AG04450 (cell line): ENCODE measurements at places on chromosomes 12 and 14. TPM values are rescaled to one million over a fixed set of nuclear protein-coding genes. Genes with fewer than 3 reads are reported as not detected.

DNA sequence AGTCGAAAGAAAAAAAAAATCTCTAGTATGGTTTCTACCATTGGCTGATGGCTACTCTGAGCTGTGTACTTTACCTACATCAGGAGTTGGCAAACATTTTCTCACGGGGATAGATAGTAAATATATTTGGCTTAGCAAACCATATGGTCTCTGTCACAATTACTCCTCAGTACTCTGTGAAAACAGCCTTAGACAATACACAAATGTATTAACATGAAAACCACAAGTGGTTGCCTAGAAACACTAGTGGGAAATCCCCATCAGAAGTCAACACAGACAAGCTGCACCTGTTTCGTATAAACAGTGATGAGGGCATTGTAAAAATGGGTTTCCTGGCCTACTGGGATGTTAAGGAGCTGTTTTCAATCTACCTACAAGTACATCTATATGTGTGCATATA lies 84.6 kb upstream of the NAV3 start:
- peak; percentile 29 for DNase-seq

Gene PAX9
- polyA plus RNA-seq, result not detected in 2 replicates

- no peak for DNase-seq
Observed at GRCh38 chr14:61420326-61420725, 98.9 kb downstream of the PRKCH start.

DNA sequence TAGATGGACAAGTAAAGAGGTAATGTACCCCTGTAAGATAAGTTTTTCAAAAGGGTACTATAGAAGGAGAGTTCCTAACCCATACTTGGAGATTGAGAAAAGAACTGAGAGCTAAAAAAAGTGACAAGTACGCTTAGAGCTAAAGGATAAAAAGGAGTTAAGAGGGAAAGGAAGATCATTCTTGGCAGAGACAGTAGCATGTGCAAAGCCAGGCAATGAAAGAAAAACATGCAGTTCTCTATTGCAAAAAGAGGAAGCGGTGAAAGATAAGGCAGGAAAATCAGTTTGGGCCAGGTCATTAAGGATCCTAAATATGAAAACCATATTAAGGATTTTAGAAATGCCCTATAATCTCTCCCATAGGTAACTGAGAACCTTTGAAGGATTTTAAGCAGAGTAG lies 500.4 kb upstream of the GARIN6 start:
- no peak for DNase-seq

GRCh38 chr12:27467641-27468040 lies 21.1 kb downstream of the SMCO2 start:
- no peak for DNase-seq

GRCh38 chr12:46299851-46300250 lies 31.0 kb upstream of the SLC38A1 start:
- DNase-seq, result no peak

GRCh38 chr14:99158150-99158549 lies 113.8 kb downstream of the BCL11B start:
- DNase-seq, result no peak

GRCh38 chr14:78530078-78530477 lies 359.9 kb downstream of the NRXN3 start:
- no peak for DNase-seq

- DNase-seq, result no peak
Observed at GRCh38 chr12:31914927-31915326, 44.3 kb upstream of the RESF1 start.

DNA sequence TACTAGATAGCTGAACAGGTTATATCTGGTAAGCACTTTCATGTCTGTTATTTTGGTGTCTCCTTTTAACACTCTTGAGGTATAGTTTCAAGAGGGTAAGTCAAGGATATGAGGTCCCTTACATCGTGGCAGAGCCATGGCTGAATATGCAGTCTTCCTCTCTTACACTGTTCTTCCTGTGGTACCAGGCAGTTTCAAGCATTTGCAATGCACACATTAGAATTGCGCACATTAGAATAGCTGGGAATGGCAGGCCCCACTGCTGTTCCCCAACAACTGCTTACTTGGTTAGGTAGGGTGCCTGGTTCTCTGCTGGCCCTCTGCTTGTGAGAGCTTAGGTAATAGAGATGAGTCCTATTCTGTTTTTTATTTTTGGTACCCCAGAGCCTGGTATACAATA lies 41.2 kb downstream of the TMTC2 start:
- no peak for DNase-seq

Gene SMIM10L1
- 4.8 and 6.4 TPM in 2 replicates for polyA plus RNA-seq

Gene ESPL1
- 1.6 and 2.1 TPM in 2 replicates for polyA plus RNA-seq

Gene KRT6C
- polyA plus RNA-seq, result not detected in 2 replicates

DNA sequence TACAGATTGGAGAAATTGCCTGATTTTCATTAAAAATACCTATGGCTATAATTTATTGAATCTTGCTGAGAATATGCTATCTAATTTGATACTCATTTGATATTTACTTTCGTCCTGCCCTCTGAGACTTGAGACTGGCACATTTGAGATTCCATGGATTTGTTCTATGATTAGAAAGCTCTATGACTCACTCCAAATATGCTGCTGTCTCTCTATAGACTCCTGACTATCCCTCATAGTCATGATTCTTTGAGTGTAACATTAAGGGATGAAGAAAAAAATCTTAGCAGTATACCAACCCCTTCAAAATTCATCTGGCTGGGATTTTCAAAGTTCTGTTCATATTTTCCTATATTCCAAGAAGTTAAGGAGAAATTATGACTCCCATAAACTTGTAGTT lies 191.9 kb downstream of the LRIG3 start:
- DNase-seq, result no peak

DNA sequence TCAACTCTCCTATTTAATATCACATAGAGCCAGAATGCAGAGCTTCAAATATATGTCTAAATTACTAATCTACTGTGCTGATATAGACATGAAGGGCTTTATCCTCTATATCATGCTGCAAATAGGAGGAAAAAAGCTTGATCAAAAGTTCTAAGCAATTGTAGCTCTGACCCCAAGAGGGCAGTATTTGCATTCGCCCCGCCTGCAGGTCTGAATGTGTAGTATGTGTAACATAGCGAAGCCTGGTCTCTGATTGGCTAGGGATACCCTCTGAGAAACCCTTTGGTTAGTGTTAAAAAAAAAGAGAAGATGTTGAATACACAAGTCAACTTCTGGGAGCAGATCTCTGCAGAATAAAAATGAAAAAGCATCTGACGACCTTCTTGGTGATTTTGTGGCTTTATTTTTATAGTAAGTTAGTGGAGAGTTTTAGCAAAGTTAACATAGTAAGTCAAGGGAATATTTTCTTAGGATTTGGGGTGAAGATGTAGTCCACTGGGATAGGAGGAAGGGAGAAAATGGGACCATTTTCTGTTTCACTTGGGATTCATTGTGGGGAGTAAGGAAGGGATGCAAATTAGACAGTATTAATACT lies 151.6 kb upstream of the OR4E1 start:
- DNase-seq, result no peak

- no peak for DNase-seq
Observed at GRCh38 chr12:126963825-126964224, 1303.1 kb upstream of the TMEM132C start.

Gene MYO1H
- polyA plus RNA-seq, result not detected in 2 replicates

Gene KRT78
- not detected in 2 replicates for polyA plus RNA-seq

DNA sequence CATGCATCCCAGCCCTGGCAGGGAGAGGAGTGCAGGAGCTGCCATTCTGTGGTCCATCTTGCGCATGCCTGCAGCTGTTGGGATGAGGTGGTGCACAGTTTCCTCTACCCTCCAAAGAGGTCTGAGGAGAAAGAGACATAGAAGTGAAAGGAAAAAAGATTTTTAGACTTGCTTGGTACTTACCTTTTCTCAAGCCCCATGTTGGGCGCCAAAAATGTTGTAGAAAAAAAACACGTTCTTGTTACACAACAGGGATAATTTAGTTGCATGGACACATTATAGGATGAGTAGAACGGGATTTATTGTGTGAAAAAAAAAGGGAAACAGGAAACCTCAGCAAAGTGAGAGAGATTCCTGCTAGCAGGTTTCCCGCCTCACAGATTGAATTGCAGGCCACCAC lies 244.4 kb upstream of the GARIN2 start:
- DNase-seq, result no peak

Gene SYCP3
- 0.06 TPM in 2 replicates for polyA plus RNA-seq

GRCh38 chr14:96354246-96354645 lies 8.9 kb downstream of the ATG2B start:
- DNase-seq, result no peak

Gene BICDL1
- polyA plus RNA-seq, result not detected in 2 replicates

GRCh38 chr12:202081-202731 lies 11.8 kb downstream of the SLC6A12 start:
- no peak for DNase-seq

DNA sequence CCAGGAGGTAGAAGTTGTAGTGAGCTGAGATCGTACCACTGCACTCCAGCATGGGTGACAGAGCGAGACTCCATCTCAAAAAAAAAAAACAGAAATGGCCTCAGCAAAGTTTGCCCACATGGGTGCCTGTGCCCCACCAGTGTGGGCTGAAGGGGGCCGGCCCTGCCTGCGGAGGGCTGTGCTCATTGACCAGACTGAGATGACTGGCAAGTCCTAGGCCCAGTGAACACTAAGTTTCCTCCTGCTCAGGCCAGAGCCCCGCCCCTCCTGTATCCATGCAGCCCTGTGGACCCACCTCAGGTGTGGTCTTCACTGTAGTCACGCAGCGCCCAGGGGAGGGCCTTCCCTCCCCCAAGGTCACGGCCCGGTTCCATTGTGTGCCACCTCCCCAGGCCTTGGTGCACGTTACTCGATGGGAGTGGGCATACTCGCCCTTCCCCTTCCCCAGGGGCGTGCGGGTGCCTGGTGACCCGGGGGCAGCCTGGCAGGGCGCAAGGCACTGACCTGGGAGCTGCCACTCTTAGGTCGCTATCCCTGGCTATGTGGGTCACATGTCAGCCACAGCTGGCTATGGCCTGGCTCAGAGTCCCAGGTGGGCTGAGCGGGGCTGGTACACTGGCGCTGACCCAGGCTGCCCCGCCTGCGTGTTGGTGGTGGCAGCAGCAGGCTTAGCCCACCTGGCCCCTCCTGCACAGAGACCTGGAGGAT lies 16.1 kb downstream of the INF2 start:
- no peak for DNase-seq

Gene SRRM4
- not detected in 2 replicates for polyA plus RNA-seq
